ENCODE measurements at places on chromosomes 7 and 10.

DNA sequence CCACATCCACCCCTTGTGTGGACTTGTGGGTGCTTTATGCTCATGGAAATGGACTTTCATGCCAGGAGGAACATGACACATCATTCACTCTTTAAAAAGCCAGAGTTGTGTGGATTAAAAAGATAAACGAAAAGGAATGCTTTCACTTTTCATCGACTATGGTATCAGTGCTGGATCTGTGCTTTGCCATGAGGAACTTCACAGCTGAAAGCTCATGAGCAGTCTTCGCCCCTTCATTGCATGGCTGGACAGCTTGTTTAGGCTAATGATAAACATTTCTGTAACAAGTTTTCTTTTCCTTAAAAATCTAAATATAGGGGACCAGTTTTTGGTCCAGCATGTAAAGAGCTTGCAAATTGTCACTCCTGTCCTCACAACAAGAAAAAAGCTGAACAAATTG lies 173.6 kb upstream of the NPS start:
- DNase-seq: no peak

- DNase-seq: no peak
Observed at GRCh38 chr10:48739170-48739569, 54.5 kb downstream of the WDFY4 start.

DNA sequence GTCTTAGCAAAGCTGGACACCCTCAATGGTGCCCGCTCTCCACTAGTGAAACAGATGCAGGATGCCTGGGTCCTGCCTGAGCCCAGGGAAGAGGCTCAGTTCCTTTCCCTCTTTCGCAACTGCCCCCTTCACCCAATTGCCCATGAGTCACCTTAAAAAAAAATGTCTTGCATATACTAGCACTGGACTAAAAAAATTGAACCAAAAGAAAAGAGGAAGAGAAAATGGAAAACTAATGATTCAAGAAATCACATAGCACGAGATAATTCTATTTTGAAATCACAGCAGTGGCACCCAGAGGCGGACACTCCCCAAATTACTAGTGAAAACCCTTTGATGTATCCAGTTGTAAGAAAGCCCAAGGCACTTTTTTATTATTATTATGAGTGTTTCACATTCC lies 972.5 kb downstream of the LRMDA start:
- DNase-seq: no peak

GRCh38 chr7:44631458-44632115 lies 25.2 kb downstream of the OGDH start:
- no peak for DNase-seq

DNA sequence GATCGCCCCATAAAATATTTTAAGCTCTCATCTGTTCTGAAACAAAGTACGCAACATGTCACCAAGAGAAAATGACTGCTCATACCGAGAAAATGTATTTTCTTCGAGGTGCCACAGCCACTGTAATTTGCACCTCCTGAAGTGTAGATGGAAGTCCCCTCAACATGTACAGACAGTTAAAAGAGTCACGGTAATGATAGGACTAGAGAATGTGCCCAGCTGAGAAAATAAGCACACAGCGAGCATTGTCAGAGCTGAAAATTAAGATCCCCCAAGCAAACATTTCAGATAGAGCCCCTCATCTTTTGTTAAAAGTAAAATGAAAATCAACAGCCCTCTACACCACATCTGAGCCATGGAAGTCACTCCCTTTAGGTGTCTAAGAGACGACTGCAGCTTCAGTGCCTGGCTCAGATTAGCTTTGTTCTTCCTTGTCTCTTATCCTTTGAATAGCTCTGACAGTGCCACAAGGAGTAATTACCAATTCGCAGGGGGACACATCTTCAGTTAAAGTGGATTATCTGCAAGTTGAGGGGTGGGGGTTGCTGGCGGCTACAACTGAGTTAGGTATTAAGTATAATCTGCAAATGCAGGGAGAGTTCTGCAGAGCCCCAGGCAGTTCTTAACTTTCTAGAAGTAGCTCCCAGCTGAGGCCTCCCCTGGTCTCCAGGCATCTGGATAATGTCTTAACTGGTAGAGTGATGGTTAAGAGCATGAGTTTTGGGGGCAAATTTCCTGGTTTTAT lies 222.7 kb upstream of the C7orf33 start:
- peak; percentile 69 for DNase-seq

GRCh38 chr7:138075350-138075749 lies 909 bp upstream of the AKR1D1 start:
- DNase-seq: no peak

- DNase-seq: no peak
Observed at GRCh38 chr7:30764030-30764975, 6.9 kb upstream of the MINDY4 start.

GRCh38 chr10:116526219-116526618 lies 19.5 kb upstream of the PNLIP start:
- DNase-seq: no peak

DNA sequence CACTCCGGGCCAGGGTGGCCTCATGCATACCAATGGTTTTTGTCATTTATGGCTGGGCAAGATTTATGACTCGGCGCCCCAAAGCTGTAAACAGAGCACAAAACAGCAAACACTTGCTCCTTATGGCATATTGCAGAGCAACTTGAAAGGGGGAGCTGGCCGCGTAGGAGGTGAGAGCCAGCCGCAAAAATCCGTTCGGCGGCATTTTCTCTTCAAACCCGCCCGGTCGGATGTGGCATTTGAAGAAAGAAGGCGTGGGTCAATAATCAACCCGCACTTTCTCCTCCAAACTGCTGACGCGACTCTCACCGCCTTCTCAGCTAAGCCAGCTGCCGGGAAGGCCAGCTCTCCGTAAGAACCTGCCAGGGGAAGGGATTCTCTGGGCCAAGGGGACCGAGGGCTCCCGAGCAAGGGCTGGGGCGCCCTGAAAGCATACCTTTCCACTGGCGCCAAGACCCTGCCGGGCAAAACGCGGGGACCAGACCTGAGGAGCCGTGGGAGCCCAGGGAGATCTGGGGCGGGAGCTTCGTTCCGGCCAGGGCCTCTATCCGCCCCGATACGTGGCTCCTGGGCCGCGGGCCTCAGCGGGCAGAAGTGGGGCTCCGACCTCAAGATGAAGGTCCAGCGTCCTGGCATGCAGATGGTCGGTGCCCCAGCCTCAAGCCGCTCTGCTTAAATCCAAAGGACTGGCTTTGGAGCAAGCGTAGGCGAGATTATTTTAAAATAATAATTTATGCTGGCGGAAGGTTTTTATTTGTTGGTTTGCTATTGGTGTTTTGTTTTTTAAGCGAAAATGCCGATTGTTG lies 12.9 kb upstream of the HOXA2 start:
- no peak for DNase-seq

DNA sequence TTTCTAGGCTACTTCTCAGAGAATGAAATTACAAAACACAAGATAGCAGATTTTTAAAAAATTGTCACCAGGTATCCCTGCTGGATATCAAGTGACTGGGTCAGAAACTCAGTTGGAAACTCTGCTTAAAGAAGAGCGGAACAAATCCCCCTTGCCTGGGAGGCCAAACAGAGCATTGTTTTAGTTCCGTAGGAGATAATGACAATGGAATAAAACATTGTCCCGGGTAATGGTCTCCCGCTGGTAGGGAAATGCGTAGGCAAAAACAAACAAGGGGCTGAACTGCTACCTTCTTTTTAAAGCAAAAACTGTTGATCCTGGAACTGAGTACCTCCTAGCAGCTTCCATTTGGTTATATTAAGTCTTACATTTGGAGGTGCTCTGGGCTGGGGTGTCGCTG lies 21.3 kb upstream of the VAX1 start:
- no peak for DNase-seq

GRCh38 chr10:15451137-15452094 lies 80.3 kb upstream of the FAM171A1 start:
- no peak for DNase-seq

DNA sequence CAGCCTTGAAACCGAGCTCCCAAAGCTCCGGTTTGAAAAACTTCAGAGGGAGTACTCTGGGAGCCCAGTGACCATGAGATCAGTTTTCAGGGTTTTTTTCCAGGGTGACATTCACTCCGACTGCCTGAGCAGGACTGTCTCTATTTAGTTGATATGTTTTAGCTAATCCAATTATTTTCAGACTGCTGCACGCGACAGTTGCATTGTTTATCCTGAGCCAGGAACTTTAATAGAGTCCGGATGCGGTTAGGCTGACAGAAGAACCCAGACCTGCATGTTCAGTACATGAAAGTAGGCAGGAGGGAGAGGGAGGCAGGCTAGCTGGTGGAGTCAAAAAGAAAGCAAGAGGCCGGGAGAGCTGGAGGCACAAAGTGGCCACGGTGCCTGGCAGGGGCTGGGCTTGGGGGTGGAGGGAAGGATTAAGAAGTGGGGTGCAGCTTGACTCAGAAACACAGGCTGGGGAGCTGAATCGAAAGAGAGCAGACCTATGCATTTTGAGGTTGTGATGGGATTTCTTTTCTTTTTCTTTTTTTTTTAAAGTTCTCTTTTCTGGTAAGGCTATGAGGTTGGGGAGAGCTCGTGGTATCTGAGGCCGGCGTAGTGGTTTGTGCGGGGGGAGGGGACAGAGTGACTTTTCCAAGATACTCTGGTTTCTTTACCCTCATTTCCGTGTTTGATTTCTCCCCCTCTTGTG lies 5.7 kb downstream of the GATA3 start:
- DNase-seq: no peak

DNA sequence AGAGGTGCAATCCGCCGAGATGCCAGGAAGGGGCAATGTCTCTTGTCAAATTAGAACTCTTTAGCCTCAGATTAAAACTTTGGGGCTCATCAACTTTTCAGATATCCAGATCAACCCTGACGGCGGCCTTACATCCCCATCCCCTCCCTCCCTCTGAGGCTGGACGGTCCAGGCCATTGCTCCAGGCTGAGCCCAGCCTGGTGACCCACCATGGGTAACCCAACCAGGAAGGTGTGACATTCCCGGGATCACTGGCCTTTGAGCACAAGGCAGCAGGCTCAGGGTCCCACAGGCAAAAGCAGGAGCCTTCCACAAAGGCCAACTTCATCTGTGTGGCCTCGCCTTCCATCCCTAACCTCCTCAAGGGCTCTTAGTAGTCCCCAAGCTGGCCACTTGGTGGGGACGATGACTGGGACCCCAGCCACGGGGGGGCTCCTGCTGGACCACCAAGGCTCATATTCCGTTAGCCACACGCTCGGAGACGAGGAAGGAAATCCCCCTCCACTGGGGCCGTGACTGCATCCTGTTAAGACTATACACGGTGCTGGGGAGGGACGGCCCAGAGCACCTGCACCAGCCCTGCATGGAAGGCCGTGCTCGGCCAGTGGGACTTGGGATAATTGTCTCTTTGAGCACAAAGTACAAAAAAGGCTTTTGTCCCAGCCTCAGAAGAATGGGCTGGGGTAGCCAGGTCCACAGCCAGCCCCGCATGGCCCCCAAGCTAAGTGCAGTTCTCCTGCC lies 62.8 kb downstream of the ZRANB1 start:
- DNase-seq: no peak

- no peak for DNase-seq
Observed at GRCh38 chr7:20229646-20230500, 12.7 kb upstream of the MACC1 start.

DNA sequence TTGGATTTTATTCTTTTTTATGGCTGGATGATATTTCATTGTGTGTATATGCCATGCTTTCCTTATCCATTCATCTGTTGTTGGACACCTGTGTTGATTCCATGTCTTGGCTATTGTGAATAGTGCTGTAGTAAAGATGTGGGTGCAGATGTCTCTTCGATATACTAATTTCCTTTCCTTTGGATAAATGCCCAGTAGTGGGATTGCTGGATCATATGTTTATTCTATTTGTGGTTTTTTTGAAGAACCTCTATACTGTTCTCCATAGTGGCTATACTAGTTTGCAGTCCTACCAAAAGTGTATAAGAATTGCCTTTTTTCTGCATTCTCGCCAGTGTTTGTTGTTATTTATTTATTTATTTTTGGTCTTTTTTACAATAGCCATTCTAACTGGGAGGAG lies 159.8 kb downstream of the WNT2 start:
- DNase-seq: no peak

- DNase-seq: no peak
Observed at GRCh38 chr10:131852823-131853609, 47.8 kb upstream of the PPP2R2D start.

DNA sequence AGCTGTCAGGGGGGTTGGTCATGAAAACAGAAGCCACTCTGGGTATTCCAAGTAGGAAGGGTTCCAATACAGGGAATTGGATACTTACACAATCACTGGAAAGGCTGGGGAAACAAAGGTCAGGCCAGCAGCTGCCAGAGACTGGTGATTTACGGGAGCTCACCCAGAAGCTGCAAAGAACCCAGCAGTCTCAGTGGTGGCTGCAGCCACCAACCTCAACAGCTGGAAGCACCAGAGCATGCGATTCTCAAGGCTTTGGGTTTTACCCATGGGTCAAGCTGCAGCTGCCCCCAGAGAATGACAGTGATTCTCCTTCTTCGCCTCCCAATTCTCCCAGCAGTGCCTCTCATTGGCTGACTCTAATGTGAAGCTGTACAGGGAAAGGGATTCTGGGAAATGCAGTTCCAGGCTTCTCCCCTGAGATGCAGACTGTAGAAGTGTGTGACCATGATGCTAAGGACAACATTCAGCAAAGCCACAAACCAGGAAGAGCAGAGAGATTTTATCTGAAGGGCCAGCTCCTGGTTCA lies 107.2 kb upstream of the TCF7L2 start:
- DNase-seq: no peak

GRCh38 chr7:25996006-25996408 lies 156.0 kb upstream of the NFE2L3 start:
- no peak for DNase-seq

GRCh38 chr7:18564779-18565178 lies 69.2 kb downstream of the HDAC9 start:
- no peak for DNase-seq

DNA sequence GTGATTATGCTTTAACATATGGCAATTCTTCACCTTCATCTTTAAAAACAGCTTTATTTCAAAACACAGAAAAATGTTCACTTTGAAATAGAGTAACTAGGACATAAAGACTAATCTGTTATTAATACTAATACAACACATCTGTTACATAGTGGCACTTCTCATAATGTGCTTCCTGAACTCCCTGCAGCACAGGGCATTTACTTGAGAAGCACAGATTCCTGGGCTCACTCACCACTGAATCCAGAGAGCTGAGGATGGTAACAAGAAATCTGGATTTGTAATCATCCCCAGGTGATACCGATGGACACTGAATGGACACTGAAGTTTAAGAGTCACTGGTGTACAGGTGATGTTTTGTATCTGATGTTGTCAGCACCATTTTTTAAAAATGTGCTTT lies 96.1 kb downstream of the COL28A1 start:
- DNase-seq: no peak

DNA sequence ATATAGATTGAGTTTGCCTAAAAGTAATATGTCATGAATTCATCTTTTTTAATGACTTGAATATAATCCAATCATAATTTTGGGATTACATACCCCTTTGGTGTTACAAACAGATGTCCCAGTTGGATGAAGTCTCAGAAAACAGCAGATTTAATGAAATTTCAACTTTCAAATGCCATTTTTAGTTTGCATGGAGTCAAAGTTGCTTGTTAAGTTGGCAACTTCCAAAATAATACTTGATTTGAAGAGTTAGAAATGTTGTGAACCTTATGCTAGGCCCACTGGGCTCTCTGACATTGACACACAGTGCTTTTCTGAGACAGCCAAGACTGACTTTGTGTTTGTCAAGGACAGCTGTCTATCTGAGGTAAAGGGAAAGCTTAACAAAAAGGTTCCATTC lies 248.1 kb downstream of the KIF20B start:
- no peak for DNase-seq

GRCh38 chr7:105268511-105269392 lies 120.0 kb downstream of the SRPK2 start:
- DNase-seq: peak; percentile 49

- DNase-seq: no peak
Observed at GRCh38 chr10:72702868-72703581, 11.1 kb downstream of the MCU start.
